NCI-H446 (cell line): ENCODE measurements at places on chromosomes 5 and 9.

DNA sequence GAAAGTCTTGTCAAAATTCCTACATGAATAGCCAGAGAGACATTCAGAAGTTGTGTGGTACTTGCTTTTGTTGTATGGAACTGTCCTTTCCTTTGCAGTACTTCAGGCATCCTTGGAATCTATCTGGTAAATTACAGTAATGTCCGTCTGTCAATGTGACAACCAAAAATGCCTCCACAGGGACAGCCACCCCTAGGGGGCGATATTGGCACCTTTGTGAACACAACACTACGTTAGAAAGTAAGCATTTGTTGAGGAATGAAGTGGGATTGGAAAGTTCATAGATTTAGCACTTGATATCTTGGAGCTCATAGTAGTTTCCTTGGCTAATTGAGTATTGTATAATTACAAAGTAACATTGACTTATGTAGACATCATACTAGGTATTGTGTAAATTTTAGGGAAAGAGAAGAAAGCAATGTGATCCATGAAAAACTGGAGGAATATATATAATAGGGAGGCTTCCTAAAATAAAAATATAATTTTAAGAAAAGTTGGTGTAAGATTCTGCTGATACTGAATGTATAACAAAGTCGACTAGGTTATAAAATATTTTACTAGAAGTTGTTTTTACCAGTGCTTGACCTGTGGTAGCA is 32.7 kb downstream of the TMEFF1 start:
- peak; percentile 7 for DNase-seq

DNA sequence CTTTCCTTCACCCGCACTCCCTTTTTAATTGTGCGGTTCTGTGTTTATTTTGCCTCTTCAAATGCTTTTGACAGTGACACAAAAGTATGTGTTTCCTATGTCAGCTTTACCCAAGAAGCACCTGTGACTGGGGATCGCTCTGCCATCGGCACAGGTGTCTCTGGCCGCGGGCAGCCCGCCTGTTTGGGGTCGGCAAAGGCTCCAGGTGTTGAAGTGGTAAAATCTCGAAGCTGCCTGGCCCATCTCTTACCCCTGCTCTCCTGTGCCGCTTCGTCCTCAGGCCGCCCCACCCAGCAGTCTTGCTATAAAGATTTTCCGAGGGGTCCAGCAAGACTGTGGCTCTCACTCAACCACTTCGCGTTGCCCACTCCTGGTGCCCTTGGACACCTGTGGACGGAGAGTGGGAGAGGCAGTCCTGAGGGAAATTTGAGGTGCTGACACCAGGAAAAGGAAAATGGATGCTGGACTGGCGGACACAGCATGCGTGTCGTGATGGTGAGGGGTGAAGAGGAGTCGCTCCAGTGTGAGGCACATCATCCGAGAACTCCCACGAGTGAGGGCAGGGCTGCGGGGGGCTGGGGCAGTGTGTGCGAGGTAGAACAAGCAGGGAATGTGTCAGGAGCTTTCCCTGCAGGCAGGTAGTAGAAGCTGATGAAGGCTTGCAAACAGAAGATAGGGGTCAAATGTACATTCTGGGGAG is 29.1 kb upstream of the CEP72 start:
- no peak for DNase-seq

DNA sequence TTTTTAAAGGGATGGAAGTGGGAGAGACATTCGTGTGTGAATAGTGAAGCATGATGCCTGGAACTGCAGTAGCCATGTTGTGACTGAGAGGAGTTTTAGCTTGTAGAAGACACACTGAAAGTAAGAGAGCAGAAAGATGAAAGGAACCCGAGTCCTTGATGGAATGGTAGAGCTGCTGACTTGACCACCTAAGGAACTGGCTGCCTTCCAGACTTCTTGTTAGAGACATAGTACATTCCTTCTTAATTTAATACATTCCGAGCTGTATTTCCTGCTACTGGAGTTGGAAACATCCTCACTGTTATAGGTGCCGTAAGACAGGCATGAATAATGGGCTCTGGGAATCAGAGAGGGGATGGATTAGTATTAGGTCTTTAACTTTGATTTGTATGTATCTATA is 7.4 kb downstream of the CER1 start:
- DNase-seq = no peak

GRCh38 chr5:179166886-179167841 is 107.0 kb downstream of the ZNF354C start:
- no peak for DNase-seq

- DNase-seq = no peak
Measured at GRCh38 chr5:88248743-88249540, 19.7 kb downstream of the TMEM161B start.

- no peak for DNase-seq
Measured at GRCh38 chr5:109704282-109704952, 14.7 kb downstream of the MAN2A1 start.

GRCh38 chr9:12718482-12719026 is 25.4 kb downstream of the TYRP1 start:
- peak; percentile 95 for DNase-seq

- DNase-seq = peak; percentile 23
Measured at GRCh38 chr5:113692466-113692865, 179.0 kb downstream of the YTHDC2 start.

- DNase-seq = no peak
Measured at GRCh38 chr5:54495027-54495426, 22.5 kb upstream of the SNX18 start.

DNA sequence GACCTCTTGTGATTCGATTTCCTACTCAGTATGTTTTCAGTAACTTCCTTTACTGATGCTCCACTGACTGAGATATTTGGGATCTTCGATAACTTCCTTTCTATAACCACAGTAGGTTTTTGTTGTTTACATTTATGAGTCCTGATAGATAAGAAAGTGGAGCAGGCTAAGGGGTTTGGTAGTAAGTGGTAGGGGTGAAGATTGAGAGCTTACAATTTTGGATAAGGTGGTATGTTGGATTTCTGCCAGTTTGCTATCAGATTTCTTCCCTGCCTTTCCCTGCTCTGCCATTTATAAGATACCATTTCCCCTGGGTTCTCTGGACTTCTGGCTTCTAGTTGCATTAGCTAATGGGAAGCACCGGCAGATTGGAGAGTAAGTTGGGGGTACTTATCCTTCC is 7.9 kb upstream of the NDUFS4 start:
- no peak for DNase-seq

DNA sequence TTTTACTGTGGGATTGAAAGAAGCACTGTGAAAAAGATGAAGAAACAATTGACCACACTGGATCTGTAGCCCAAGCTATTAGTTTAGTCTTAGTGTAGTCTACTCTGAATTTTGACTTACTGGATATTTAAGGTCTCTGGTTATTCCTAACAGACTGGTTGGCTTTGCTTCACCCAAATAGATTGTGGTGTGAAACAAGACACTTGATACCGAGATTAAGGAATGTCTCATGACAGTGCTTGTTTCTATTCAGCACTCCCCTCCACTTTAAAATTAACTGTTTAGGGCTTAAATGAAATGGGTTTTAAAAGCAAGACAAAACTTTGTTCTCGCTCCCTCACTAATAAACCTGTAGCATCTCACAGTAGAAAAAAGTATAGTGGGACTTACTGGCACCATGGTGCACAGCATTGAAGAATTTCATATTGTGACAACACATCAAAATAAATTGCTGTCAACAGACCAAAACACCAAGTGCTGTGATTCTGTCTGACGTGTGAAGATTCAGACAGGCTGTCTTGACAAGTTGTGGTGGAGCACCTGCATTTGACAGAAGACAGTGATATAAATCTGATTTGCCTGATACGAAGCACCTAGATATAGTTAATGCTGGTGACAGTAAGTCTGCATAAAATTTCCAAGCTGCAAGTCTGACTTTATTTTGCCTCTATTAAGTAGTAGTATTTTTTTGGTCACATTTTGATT is 73.1 kb downstream of the PBX3 start:
- DNase-seq = no peak

- DNase-seq = no peak
Measured at GRCh38 chr9:125272697-125273096, 11.1 kb downstream of the GAPVD1 start.

GRCh38 chr9:76562511-76562911 is 103.5 kb downstream of the GCNT1 start:
- no peak for DNase-seq

DNA sequence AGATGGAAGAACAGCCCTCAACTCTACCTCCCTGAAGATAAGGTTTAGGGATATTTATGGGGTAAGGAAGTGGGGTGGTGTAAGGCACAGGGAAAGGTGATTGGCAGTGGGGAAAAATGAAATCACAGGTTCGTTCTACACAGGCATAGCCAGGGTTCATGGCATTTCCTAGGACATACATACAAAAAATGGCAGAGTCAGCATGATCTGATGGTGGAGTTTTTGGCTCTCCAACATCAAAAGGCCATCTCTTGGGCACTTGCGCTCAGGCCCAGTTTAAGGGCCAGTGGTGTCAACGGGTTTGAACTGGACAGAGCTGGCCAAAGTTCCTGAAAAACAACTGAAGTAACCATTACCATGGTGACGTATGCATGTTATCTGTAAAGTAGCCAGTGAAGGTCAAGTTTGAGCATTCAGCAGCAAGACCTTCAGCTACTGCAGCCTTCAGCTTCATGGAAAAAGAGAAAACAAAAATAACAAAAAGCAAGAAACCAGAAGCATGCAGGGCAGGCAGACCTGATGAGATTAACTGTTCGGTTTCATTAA is 92.8 kb downstream of the SMARCA2 start:
- DNase-seq = no peak

DNA sequence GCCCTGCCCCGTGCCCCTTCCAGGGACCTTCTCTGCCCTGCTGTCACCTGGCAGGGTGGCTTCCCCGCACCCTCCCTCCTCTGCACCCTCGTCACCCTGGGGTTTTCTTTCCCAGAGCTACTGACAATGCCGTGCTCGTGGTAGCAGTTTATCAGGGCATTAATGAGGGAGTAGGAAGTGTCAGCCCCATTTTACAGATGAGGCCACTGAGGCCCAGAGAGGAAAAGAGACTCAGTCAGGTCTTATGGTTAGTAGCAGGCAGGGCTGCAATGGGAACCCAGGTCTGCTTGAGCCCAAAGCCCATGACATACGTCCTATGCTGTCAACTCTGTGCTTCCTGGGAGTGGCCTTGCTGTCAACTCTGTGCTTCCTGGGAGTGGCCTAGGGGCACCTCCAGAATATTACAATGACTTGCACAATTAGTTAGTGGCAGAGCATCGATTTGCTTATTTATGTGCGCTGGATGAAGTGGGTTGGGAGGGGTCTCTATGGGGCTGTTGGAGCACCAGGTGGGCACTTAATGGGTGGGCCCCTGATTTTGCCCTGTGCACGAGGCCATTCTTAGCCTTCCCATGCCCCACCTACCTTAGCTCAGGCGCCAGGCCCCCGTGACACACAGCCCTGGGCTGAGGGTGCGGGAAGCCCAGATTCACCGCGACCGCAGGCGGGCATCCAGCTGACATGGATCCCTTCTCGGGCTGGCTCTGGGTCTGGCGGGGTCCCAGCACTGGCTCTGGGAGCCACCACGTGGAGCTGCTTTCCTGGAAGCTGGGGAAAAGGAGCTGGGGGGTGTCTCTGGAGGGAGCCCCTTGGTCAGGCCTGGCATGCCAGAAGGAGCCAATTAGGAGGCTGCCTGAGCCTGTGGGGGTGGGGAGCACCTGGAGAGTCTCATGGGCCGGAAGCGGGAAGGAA is 82.0 kb upstream of the ORM1 start:
- no peak for DNase-seq

GRCh38 chr9:133492061-133493021 is 13.4 kb upstream of the SLC2A6 start:
- no peak for DNase-seq

DNA sequence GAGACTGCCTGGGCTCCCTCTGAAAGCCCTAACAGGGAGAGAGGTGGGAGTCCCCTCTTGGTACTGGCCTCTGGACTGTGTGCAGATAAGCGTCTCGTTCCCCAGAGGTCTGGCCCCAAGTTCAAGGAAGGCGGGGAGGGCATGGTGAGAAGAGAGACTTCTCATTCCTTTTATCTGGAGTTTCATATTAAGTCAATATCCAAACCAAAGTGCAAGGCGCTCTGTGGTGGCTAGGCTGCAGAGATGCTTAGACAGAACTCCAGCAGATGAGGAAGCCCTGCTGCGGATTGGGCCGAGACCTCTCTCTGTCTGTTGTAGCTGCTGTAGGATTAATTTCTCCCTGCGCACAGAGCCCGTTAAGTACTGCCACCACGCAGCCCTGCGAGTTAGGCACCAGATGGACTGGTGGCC is 16.0 kb downstream of the MVB12B start:
- DNase-seq = no peak

DNA sequence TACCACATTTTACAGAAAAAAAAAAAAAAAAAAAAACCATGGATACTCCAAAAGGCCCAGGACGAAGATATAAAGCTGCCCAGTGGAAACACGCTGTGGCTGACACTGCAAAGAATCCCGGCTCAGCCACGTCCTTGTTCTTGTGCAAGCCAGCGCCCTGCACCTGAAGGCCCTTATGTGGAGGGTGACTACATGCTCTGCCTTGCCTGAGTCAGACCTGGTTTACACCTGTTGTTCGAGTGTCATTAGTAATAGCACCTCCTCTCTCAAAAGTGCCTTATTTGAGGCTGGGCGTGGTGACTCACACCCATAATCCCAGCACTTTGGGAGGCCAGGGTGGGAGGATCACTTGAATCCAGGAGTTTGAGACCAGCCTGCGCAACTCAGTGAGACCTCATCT is 54.3 kb upstream of the ZSWIM6 start:
- DNase-seq = no peak

GRCh38 chr9:98885575-98886295 is 58.0 kb upstream of the COL15A1 start:
- no peak for DNase-seq

- DNase-seq = no peak
Measured at GRCh38 chr9:79446523-79447307, 125.0 kb upstream of the TLE4 start.

GRCh38 chr5:178413988-178414387 is 176.2 kb downstream of the COL23A1 start:
- no peak for DNase-seq

DNA sequence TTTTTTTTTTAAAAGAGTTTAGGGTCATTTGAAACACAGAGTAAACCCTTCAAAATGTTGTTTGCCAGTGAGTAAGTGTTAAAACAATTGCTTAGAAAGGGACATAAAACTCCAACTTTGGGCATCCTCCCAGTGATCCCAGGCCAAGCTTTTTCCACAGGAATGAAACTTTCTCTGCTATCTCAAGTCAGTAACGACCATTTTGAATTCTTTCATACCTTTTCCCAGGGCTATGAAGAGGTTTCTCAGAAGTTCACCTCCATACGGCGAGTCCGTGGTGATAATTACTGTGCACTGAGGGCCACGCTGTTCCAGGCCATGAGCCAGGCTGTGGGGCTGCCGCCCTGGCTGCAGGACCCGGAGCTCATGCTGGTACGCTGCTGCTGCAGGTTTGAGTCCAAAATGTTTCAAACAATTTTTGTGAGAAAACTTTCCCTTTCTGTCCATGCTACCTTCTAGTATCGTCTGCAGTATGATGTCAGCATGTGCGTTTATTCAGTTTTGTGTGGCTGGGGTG is 16.8 kb downstream of the OTULIN start:
- no peak for DNase-seq

DNA sequence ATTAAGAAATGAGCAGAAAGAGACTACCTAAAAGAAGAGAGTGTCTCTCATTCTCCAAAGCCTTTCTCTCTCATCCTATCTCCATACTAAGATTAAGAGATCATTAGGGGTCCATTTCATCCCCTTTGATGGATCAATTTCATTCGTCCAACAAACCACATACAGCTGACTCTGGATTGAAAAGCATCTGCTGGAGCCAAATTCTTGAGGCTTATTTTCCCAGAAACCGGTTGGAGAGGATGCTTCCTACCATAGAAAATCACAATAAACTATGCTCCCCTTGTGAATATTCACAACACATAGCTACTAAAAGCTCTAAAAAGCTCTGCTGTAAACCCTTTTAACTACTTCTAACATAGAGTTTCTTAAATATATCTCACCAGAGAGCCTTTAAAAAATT is 755.0 kb upstream of the ZNF608 start:
- no peak for DNase-seq
